ENCODE measurements at places on chromosomes 11 and 22.

GRCh38 chr11:76562541-76562940 is 108.0 kb downstream of the LRRC32 start:
- no peak for DNase-seq

DNA sequence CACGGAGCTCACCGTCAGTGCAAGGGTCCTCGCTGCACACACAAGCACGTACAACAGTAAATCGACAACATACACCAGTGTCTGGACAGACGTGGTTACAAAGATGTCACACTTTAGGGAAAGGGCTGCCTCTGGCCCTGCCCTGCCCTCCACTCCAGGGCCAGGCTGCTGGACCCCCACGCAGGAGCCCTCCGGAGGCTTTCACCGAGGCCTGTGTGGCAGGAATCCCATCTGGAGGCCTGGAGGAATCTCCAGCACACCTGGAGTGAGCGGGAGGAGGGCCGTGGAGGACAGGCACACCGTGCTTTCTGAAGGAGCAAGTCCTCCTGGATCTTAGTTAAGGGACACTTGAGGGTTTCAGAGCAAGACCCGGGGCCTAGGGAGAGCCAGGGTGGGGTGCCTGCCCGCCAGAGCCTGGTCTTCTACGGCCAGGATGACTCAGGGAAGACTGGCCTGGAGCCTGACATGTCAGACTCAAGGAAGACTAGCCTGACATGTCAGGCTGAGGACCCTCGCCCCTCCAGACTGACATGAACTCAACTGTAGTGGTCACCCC is 2.1 kb upstream of the PIM3 start:
- DNase-seq: no peak

GRCh38 chr11:35976434-35976833 is 32.6 kb downstream of the LDLRAD3 start:
- no peak for DNase-seq

DNA sequence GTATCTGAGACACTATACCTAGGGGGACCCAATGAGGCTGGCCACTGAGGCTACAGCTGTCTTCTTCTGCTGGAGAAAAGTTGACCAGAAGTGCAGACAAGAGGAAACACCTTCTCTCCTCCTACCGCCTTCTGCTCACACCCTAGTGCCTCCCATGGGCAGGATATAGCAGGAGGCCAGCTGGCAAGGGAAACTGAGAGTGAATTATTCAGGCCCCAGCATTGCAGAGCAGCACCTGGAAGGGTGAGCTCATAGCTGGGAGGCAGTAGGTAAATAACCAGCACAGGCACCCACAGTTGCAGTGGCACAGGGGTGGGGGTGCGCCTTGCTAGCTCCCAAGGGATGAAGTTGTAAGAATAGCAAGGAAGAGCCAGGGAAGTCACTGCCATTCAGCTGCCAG is 267.4 kb upstream of the NCAM1 start:
- DNase-seq: no peak

DNA sequence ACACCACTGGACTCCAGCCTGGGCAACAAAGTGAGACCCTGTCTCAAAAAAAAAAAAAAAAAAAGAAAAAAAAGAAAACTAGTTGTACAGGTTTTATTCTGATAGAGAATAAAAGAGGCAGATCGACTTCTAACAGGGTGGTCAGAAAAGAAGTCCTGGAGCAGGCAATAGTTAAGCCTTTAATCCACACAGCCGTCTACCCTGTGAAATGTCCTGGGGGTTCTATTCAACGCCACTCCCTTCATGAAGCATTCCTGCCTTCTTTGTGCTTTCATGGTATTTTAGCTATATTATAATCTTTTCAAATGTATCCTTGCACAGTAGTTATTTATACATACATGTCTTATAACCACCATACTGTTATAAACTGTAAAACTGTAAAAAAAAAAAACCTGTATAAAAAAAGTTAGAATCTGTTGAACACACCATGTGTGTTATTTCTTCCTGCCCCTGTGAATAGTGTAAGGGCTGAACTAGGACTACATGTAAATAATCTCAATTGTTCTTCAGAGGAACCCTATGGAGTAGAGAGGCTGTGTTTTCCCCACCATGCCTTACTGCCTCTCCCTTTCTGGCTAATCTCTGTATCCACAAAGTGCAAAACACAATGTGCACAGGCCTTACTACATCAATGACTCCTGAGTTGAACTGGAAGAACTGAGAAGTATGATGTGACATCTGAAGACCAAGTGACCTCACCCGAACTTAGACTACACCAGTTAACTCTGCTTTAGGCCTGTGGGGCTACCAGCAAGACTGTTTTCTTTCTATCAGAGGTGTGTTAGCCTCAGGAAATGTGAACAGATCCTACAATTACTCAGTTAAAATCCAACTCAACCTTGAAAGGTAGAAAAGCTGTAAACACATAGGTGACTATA is 25.3 kb downstream of the PRCP start:
- DNase-seq: no peak

- DNase-seq: no peak
Measured at GRCh38 chr11:59707371-59707770, 6.3 kb downstream of the OR10V1 start.

DNA sequence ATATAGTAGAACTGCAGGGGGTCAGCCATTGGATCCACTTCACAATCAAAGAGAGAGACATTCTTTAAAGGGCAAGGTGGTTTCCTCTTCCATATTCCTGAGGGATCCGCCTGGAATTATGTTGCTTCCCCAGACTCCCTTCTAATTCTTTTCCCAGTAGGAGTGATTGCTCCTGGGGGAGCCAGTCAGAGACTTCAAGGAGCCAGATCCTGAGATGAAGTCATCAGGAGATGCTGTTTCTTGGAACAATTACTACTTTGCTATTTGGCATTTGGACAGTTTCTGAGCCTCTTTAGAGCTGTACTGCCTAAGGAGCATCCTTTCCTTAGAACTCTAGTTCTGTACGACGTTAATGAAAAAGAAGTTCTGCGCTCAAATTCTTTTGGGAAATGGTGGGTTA is 1.9 kb upstream of the OR9Q2 start:
- DNase-seq: no peak

GRCh38 chr11:129460714-129461113 is 85.1 kb downstream of the BARX2 start:
- peak; percentile 58 for DNase-seq

GRCh38 chr11:36147491-36147890 is 141.7 kb downstream of the COMMD9 start:
- no peak for DNase-seq

DNA sequence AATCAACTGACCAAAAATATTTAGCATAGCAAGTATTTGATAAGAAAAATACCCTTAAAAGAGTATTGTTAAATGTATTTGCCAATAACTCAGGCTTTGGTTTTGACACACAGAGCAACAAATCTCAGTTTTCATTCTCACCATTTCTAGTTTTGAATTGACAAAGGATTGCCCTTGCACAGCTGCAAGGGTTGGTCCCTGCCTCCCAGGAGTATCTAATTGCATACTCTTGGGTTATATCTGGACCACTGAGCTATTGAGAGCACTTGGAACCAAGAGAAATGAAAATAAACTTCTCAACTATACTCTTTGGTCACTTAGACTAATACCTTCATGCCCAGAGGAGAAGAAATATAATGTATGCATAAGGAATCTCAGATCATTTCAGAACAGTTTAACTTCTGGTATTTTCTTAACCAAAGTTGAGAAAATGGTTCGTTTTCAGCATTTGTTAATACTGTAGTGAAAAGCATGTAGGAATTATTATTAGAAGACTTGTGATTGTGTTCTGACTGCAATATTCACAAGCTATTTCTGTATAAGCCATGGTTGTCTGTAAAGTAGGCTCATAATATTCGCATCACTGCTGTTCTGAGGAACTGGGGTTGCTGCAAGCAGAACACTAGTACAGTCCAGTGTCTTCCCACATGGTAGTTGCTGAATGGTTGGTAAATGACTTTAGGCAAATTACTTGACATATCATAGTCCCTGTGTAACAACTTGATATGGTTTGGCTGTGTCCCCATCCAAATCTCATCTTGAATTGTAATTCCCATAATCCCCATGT is 7.9 kb downstream of the C2CD3 start:
- DNase-seq: no peak

DNA sequence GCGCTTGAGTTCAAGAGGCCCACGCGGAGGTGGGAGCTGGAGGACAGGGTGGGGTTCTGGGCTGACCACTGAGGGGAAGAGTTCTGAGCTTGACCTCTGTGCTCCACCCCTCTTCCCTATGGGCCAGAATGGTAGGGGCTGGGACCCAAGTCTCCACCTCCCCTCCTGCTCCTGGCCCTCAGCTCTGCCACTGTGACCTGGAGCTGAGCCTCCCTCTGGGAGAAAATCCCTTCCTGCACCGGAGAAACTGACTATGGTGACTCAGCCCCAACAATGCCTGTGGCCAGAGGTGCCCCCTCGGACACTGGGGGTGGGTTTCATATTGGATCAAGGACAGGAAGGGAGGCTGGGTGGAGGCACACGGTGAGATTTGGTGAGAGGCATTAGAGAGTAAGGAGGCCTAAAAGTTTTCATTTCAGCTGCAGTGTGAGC is 23.0 kb downstream of the RELT start:
- DNase-seq: no peak

- DNase-seq: no peak
Measured at GRCh38 chr11:128687321-128687720, 6.6 kb upstream of the FLI1 start.

DNA sequence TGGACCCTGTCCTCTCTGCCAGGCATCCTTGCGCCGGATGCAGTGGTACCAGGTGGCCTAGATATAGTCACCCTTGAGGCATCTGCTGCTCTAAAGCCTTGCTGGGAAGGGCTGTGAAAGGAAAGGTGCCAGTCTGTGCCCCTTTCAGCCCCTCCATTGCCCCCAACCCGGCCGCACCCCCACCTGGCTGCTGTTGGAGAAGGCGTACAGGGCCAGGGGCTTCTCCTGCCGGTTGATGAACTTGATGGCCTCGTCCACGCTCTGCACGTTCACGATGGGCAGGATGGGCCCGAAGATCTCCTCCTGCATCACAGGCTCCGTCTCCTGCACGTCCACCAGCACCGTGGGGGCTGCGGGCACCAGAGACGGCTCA is 10.2 kb downstream of the ALDH3B2 start:
- no peak for DNase-seq

DNA sequence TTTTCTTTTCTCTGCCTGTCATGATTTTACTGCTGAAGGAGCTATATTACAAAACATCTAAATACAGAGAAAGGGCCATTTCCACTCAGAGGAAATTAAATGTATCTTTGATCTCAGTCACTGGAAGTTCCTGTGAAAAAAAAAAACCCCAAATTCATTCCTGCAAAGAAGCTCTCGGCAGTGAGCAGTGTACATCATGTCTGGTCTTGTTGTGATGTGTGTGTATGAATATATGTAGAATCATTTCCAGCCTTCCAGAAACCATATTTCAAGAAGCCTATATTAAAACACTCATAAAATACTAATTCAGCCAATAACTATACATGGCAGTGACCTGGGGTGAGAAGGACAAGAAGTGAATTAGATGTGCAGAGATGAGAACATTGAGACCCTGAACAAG is 393.2 kb upstream of the TENM4 start:
- DNase-seq: no peak

DNA sequence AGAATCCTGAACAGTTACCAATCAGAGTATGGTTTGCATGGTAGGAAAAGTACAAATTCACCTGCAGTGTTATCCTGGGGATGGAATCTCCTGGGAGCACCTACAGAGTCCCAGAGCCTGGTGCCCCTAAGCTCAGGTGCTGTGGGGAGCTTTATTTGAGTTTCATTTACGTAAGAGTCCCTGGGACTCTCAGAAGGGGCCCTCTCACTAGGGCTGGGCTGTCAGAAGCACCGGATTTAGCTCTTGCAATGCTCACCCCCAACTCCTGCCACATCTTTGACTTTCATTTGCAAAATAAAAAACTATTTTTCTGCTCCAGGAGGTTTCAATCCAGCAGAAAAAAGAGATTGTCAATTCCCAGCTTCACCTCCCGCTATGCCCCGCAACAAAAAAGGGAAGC is 569.8 kb upstream of the B3GAT1 start:
- DNase-seq: no peak

- DNase-seq: peak; percentile 76
Measured at GRCh38 chr11:119181677-119182412, 3.4 kb upstream of the NHERF4 start.

GRCh38 chr11:123800036-123800435 is 6.1 kb downstream of the OR6M1 start:
- DNase-seq: no peak

GRCh38 chr22:21641417-21641788 is 699 bp upstream of the SDF2L1 start:
- peak; percentile 37 for DNase-seq

DNA sequence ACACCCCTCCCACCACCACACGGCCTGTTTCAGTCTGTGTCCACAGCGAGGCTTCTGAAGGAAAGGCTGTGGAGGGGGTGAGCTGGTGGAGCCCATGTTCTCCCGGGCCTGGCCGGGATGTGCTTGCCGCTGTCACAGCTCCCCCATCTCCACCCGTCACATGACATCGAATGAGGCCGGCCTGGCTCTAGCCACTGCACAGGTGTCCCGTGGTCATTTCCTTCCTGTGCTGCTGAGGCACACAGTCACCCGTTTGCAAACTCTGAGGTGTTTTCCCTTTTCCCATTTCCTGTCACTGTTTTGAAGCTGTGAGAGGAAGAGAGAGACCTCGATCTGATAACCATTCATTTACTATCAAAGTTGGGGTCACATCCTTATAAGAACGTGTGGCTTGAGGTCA is 55.7 kb upstream of the CLDN5 start:
- peak; percentile 78 for DNase-seq

DNA sequence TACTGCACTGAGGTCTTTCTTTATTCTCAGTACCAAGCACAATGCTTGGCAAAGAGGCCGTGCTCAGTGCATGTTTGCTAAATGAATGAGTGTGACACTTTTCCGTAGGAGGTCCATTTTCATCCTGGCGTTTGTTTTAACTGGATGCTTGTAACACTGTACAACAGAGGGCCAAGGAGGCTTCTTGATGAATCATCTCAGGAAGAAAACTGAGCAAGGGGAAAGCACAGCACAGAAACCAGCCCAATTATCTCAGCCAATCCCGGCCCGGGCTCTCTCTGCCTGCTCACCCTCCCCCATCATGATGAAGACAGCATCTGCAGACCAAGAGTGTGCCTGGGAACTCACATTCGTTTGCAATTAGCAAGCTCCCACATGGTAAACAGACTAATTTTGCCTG is 570.3 kb downstream of the OPCML start:
- DNase-seq: no peak

DNA sequence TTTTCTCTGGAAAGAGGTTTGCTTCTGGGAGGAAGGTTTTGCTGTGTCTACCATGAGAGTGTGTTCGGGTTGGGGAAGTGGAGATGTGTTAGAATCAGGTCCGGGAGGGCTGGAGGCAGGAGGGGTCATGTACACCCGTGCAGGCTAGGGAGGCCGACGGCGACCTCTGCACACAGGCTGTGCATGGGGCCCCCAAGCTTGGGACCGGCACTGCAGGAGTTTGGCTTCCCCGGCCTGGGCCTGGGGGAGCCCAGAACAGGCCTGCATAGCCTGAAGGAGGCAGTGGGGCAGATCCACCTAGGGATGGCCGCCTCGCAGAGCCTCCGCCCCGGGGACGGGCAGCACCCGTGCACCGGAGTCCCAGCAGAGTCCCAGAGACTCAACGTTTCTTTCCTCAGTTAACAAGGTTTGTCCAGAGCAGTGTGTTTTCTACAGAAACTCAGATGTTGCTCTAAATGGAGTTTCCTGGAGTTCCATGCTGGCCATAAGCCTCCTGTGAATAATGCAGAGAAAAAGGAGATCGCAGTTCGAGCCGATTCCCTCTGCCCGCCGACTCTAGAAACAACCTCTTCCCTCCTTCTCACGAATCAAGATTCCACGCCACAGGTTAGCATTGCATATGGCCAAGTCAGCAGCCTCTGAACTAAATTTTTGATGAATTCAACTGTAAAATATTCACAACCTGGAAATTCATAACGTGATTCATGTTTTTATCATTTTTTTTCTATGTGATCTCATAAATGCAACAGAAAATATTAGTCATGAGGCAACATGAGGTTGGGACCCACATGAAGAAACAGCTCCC is 427.3 kb downstream of the BRD1 start:
- DNase-seq: no peak
